ENCODE measurements at places on chromosomes 4 and X.

DNA sequence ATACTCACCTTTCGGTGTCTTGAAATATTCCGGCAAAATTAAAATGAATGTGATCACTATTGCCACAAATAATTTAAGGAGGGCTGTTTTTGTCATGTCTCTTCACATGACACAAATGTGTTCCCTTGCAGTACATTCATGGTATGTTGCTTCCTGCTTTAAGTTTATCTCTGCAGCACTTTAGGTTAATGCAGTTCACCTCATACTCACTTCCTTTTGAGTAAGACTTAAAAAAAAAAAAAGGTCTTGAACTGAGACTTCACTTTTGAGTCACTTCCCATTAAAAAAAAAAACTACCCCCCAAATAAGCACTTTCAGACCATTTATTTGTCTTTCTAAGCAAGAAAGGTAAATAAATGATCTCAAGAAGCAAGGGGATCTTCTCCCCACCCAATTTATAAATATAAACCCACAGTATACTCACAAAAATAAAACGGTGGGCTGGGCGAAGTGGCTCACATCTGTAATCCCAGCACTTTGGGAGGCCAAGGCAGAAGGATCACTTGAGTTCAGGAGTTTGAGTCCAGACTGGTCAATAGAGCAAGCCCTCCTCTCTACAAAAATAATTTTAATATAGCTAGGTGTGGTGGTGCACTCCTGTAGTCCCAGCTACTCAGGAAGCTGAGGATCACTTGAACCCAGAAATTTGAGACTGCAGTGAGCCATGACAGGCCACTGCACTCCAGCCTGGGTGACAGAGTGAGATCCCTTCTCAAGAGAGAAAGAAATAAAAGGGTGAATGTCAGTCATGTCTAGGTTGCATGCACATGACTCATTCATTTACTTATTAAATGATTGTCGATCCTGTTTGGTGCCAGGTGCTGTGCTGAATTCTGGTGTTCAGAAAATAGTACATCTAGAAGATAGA is at the start of gene TMEM156:
Gene TMEM156 (minus strand): TSS at position 192 of the 868 bp plus-strand sequence. CDS start 96 bp downstream, at position 96.
- DNase-seq = no peak

DNA sequence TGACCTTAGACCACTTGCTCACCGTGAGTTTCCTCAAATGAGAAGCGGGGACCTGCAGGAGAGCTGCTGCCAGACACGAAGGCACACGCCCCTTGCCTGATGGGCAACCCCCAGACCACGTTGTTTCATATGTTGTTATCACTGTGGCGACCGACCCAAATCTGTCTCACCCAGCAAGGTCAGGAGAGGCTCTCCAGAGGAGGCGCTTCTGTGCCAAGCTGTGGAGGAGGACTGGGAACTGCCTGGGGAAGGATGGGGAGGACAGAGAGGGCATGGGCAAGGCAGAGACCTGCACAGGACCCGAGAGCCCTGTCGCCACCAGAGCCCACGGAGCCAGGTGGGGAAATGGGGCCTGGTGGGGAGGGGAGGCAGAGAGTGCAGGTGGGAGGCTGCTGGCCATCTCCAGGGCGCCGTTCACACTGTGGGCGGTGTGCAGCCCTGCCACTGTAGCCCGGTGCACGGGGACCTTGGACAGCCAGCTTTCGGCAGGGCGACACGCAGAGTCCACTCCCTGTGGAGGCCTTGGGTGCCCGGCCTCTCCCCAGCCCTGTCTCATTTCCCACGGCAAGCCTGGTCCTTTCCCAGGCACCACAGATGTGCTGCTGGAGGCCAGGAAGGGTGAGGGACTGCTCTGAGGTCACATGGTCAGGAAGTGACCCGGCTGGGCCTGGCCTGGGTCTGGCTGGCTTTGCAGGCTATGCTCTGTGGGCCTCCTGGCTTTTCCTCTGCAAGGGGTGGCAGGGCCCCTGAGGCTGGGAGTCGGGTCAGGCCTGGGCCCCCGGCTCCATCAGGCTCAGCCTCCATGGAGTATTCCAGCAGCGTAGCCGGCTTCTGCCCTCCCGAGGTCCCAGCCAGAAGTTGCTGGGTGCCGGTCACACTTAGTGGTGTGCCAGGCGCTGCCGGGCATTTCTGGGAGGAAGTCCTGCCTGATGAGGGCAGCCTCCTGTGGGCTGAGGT is 3.2 kb downstream of the HTRA3 start:
- no peak for DNase-seq

DNA sequence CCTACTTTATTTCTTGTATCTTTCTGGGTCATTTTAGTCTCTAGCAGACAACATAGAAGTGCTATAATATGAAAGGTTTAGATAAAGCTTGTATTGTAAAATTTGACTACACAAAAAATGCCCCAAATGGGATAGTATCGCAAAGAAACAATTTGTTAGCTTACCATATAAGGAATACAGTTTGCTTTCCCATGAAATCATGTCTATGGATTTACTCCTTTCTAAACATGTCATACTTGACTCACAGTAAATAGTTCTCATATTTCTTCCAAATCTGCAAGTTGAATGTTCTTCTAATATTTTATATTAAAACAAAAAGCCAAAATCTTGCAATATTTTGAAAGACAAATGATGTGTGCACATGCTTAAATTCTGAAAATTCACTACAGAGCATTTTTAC is 103.9 kb downstream of the PPA2 start:
- DNase-seq = no peak

DNA sequence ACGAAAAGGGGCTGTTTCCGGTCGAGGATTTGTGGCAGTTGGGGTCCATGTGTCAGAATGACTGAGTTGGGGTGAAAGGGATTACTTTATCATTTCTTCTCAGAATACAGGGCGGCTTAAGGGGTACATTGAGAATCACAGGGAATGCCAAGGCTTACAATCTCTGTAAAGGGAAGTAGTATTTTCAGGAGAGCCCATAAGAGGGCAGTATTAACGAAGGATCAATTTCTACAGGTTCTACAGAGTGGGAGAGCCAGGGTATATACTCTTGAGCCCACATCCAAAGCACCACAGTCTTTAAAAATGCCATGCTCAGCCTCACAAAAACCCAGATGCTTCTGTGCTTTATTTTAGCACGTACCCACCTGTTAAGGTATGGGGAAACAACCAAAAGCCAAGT is 67.7 kb upstream of the ZXDA start:
- no peak for DNase-seq

DNA sequence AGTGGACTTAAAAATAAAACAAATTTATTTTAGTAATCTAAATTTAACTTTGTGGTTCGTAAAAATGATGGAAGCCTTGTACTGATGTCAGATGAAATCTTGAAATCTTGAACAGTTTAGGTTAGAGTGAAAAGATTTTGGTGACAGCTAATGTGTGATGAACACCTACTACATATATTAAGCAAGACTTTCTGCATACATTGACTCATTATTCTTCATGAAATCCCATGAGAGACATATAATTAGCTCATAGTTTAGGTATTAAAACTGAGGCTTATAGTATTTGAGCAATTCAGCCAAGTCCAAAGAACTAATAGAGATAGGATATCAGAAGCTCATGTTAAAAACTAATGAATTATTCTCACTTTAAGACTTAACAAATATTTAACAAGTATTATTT is 66.9 kb upstream of the PCDH7 start:
- DNase-seq = no peak

- no peak for DNase-seq
Measured at GRCh38 chr4:76607266-76607799, 172.3 kb downstream of the SHROOM3 start.

DNA sequence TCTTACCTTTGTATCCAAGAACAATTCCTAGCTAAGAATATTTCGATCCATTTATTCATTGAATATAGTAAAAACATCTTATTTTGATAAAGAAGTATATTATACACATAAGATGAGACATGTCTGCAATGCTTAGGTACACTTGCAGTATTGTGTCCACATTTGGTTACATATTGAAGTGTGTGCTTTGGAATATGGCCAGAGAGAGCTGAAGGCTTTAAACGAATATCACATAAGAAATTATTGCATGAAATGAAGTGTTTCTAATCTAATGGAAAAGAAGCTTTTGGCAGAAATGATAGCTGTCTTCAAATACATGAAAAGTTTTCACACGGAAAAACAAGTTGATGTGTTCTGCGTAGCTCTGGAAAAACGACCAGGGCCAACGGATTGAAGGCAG is 516.1 kb upstream of the ZFP42 start:
- no peak for DNase-seq

DNA sequence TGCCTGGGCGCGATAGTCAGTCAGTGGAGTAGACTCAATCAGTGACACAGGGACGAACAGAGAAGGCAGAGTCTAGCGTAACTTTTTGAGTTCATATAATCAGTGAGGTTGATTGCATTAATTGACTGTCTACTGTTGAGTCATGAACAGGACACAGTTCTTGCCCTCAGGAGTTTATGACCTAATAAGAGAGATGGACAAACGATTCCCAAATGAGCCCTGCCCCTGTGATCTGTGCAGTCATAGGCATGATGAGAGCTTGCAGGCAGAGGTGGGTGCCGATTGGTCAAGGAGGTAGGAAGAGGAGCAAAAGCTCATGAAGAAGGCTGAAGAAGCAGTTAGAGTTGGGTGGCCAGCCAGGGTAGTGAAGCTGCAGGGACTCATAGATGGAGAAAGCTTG is 57.1 kb downstream of the ADD1 start:
- no peak for DNase-seq

- no peak for DNase-seq
Measured at GRCh38 chrX:111181951-111182350, 86.0 kb downstream of the PAK3 start.

DNA sequence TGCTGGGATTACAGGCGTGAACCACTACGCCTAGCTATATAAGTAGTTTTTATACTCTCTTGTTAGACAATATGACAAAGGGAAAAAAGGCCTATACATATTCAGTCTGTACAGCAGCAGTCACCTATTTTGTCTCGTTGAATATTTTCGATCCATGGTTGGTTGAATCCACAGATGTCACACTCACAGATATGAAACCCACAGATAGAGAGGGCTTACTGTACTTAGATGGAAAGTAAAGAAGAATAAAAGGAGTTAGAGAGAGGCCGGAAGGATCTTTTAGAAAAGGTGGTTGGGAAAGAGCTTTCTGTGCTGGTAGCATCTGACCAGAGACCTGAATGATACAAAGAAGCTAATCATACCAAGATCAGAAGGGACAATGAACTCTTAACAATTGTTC is 38.3 kb upstream of the SPINK2 start:
- DNase-seq = no peak

GRCh38 chr4:56764775-56765174 is 56.7 kb downstream of the SPINK2 start:
- no peak for DNase-seq

DNA sequence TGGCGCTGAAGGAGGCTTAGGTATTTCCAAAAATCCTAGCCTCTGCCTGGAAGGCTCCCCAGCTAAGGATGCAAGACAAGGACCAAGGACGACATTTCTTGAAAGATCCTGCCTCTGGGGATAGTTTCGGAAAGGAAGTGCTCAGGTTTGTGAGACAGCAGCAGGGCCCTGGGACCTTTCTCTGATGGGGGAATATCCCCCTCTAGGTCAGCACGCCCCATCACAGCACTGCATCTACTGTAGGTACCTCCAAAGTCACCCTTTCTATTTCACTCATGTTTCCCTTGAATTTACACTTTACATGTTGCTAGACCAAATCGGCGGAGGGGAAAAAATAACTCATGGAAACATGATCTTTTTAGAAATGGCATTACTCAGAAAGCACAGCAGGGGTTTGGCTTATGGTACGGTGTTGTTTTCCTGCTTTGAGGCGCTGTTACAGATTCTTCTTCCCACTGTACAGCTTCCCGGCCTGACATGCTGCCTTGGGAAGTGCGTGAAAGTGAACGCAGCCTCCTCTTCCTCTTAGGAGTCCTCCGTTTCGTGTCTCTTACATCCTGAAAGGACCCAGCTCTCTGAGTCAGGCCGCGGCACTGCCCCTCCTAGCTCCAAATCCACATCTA is 77.2 kb upstream of the DHRSX start:
- DNase-seq = no peak

DNA sequence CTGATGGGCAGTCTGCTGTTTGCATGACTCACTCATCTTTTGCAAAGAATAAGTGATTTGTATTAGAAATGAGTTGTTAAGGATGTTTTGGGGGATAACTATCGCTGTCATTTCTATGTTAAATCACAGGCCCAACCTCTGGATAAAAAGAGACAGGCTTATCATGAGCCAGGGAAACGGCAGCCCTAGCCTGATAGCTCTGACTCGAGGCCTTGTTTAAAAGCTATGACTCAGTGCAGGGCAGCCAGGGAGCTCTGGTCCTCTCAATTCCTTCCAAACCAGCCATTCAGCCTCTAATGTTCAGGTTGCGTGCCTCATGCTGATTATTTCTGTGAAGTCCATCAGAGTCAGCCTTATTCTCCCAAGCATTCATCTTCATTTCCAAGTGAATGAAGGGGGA is 305.9 kb upstream of the HAND2 start:
- no peak for DNase-seq

DNA sequence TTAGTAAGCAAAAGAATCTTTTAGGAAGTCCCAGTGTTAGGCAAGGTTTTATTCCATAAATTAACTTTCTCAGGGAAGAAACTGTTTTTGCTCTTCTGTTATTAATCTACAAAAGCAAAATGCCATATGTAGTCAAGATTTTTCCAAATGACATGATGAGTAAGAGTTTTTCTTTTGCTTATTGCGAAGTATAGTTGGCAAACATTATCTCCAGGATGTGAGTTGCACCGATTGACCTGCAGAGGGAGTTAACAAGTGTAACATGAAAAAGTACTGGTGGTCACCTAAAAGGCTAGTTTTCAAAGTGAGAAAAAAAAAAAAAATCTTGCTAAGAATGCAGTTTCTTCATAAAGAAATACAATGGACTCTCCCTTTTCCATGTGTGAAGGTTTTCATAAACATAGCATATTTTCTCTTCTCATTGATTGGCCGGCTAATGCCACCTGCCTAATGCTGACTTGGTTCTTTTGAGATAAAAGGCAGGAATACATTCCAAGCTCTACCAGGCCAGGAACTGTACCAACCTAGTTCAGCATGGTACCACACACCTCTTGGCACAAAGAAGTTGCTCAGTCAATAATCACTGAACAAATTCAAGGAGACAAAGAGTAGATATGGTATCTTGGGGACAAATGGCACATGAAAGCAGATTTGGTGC is 100.2 kb downstream of the LNX1 start:
- DNase-seq = no peak

All from activated T-cell treated with anti-CD3 and anti-CD28 coated beads for 24 hours (primary cell).